ENCODE measurements at places on chromosomes 3 and 15.

DNA sequence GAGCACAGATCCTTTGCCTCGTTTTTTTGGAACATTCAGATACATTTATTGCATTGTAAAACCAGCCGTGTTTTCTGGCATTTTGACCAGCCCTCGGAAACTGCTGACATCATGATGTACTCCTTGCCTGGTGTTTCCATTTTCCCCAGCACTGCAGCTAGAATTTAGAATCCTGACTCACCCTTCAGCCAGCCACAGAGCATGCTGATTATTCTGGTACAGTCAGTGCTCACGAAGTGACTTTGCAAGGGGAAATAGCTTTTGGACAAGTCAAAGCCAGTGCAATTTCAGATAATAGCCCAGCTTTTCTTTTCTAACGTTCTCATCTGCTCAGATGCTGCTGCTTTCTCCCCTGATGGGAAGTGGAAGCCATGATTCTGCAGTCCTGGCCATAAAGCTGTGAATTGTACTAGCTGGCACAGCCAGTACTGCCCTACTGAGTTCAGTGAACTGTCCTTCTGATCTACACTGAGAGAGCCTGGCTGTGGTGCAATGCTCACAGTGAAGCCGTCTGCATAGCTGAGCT, 12.1 kb upstream of the CNBP start:
- peak; percentile 93 for DNase-seq

- DNase-seq = no peak
These were observed 27.8 kb upstream of the POLG start for GRCh38 chr15:89362203-89363101.

DNA sequence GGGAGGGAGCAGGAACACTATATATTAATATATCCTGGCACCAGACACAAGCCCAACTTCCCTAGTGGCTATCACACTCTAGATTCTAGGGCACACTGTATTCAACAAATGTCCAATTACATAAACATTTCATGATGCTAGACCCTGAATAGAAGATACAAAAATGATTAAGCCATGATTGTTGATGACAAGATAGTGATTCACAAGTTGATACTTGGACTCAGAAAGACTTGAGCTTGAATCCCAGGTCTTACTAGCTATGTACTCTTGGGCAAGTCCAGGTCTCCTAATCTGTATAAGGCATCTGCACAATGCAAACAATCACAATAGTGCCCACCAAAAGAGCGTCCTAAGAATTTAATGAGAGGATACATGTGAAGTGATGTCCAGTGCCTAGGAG, 10.0 kb upstream of the SNTN start:
- DNase-seq = no peak

GRCh38 chr3:100650651-100651619, 41.5 kb downstream of the ADGRG7 start:
- DNase-seq = peak; percentile 76

DNA sequence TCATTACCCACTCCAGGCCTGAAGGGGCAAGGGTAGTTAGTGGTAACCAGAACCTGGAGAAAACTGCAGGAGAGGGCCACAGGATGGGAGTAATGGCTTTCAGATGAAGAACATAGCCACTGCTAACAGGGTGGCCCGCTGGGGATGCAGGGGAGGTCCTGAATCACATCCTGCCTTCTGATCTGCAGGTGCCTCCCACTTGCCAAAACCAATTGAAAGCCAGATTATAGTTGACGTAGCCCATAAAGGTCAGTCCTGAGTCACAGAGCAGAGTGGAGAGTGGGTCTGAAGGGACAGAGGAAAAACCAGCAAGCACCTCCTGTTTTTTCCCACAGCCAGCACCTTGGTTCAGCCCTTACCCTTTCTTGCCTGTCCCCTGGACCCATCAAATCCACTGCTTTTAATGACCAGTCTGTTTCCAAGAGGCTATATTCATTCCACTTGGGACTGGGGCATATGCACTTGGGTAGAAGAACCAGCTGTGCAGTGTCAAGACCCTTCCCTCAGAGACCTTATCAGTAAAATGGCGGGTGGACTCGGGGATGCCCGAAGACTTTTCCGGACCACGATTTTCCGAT, 646 bp upstream of the SLC35G2 start:
- DNase-seq = peak; percentile 80

DNA sequence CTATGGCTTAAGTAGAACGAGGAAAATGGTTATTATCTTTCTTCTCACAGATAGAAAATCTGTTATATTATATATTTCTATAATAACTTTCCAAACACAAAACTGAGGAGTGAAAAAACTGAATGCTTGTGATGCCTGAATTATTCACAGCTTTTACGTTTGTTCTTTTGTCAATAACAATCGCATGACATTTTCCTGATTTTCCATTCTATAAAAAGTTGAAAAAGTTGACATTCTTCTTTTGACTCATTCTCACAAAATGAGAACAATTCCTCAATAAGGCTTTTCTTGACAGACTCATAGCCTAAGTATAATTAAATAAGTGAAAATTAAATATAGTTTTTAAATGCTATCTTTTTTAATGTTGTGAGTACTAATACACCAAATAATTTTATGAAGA, 288.8 kb upstream of the TGFBR2 start:
- no peak for DNase-seq

GRCh38 chr15:52220937-52221660, 29.9 kb upstream of the GNB5 start:
- no peak for DNase-seq

DNA sequence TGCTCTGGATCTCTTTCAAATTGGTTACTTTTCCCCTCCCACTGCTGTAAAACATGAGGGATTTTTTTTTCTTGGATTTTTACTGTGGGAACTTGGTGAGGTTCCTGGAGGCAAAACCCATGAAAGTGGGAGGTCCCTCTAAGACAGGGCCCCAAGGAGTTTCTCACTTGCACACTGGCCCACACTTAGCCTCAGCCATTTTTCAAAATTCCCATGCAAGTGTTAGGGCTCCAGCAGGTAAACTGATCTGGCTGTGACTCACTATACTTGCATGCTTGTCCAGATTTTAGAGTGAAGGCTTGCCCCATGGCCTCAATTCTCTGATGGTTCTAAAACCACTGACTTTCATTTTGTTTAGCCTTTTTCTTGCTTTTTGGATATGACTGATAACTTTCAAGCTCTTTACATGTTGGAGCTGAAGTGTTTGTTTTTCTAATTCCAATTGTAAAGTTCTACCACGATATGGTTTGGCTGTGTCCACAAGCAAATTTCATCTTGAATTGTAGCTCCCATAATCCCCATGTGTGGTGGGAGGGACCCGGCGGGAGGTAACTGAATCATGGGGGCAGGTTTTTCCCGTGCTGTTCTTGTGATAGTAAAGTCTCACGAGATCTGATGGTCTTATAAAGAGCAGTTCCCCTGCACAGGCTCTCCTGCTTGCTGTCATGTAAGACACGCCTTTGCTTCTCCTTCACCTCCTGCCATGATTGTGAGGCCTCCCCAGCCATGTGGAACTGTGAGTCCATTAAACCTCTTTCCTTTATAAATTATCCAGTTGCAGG, 37.7 kb downstream of the MCCC1 start:
- DNase-seq = no peak

DNA sequence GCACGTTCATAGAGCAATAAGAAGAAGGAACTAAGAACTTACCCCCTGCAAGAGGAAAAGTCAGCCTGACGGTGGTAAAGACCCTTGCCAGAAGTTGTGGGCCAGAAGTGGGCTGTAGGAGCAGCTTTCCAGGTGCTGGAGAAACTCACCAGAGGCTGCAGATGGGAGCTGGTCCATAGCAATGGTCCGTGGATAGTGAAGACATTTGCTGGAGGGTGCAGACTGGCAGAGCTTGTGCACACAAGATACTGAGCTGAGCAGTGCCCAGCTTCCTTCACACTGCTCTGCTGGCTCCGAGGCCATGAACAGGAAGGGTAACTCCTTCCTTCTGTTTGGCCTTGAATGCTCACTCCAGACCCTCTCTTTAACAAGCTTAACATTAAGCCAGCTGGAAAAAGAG, 149.8 kb upstream of the BNIP2 start:
- DNase-seq = no peak

All from foreskin fibroblast (primary cell).